ENCODE measurements at places on chromosomes 7 and 10.

GRCh38 chr7:4638781-4639575, 43.1 kb upstream of the FOXK1 start:
- DNase-seq, result no peak

DNA sequence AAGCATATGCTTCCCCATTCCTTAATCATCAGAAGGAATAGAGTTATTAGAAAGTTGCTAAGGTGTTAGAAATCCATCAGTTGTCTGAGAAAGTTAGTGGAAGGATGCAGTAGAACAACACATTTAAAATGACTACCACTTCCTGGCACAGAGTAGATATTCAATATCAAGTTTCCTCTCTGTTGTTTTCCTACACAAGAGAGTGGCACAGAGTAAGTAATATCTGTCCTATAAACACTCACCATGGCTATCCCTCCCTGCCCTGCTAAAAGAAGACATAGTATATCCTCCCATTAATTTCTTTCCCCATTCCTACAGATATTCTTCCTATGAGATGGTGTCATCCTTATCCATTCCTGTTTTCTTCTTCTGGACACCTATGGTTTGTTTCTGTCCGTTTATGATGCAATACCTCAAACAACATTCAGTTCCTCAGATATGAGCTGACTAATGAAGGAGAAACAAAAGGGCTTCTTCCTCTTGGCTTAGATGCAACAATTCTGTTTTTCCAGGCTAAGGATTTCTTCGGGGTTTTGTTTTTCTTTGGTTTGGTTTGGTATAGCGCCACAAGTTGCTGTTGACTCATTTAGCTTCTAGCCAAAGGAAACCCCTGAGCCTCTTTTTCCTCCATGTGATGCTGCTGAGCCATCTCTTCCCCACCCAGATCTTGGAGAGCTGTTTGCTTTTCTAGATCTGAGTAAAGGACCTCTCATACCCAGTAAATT, 32.9 kb upstream of the BPGM start:
- DNase-seq, result no peak

- DNase-seq, result no peak
Measured at GRCh38 chr7:21616091-21616490, 73.3 kb downstream of the DNAH11 start.

- no peak for DNase-seq
Measured at GRCh38 chr7:146136357-146136875, 19.8 kb downstream of the CNTNAP2 start.

DNA sequence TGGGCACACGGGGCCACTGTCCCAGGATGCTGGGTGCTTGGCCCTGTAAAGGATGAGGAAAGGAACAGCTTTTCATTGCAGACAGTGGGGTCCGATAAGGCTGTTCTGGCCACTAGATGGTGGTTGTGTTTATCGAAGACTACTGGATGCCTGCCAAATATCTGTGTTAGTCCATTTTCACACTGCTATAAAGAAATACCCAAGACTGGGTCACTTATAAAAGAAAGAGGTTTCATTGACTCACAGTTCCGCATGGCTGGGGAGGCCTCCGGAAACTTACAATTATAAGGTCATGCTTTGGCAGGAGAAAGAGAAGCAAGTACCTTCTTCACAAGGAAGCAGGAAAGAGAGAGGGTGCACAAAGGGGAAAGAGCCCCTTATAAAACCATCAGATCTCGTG, 32.2 kb upstream of the GARS1 start:
- no peak for DNase-seq

GRCh38 chr10:69434169-69434568, 17.1 kb upstream of the TSPAN15 start:
- DNase-seq, result no peak

DNA sequence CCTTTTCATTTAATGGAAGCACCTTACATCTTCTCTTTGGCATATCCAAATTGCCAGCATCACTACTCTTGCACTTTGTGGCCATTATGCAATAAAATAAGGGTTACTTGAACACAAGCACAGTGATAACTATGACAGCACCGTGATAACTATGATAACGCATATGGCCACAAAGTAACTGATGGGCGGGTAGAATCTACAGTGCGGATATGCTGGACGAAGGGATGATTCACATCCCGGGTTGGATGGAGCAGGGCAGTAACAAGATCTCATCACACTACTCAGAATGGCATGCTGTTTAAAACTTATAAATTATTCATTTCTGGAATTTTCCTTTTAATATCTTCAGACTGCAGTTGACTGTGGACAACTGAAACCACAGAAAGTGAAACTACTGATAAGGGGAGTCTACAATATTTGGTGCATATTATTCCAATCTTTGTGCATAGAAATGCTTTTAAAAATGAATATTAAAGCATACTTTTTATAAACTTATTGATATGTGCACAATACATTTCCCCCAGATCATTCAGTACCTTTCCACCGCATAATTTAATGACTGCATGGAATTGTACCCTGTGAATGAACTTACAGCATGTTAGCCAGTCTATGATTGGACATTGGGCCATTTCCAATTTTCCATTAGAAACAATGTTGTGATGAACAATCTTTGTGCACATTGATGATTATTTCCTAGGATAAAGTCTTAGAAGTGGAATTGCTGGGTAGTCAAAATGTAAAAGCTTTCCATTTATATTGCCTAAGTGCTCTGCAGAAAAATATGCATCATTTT, 136.4 kb downstream of the WNT2 start:
- DNase-seq, result no peak
